Activated T-cell treated with anti-CD3 and anti-CD28 coated beads, Interleukin-2, amount 50 U/mL, for 72 hours (primary cell): ENCODE measurements at places on chromosomes 7 and 10. TPM values are rescaled to one million over a fixed set of nuclear protein-coding genes. Genes with fewer than 3 reads are reported as not detected.
A peak's percentile ranks its signal among the peaks of the same experiment; 100 is the strongest.

DNA sequence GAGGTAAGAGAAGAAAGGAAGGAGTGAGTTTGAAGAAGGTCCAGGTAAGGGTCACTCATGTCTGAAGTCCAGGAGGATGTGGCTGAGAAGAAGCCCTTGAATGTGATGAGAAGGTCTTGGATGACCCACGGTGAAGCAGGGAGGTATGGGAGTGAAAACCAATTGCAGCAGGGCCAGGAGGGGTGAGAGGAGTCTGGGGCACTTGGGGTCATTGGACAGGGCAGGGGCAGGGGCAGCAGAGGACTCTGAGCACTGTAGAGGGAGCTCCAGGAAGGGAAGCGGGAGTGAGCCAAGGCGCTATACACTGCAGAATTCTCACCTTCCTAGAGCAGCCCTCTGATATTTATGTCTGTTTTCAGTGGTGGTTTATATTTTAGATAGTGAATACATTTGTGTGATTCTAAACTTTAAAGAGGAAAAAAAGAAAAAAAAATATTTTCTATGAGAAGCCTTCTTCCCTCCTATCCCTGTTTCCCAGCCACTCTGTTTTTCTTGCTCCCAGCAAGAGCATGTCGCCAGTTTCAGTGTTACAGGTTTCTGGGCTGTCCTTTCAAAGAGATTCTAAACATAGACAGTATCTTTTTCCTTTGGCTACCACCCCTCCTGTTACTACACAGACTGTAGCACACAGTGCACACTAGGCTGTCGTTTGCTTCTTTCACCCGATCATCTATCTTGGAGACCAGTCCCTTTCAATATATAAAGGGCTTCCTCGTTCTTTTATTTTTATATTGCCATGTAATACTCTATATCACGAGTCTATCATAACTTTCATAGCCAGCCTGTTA is 24.5 kb downstream of the BLVRA start:
- no peaks in the 10 kb centered on the region for H3K27me3 ChIP-seq
- no peak overlapping the region for H3K27ac ChIP-seq
- no peak for DNase-seq
- H3K4me3 ChIP-seq = no peak overlapping the region
- H3K4me1 ChIP-seq = peaks cover 8% of the 10 kb centered on the region

LIPF gene
- total RNA-seq = not detected

DNA sequence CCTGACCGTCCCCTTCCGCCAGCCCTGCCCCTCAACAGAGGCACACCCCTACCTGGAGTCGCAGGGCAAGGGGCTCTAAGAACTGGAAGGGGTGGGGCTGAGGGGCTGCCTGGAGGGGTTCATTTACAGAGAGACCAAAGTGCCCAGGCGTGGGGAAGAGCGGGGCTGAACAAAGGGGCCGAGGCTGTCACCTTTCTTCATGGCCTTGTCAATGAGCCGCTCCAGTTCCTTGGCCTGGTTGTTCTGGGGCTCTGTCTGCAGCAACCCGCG is 2.3 kb upstream of the CLDN15 start:
- H3K27ac ChIP-seq = no peak overlapping the region
- DNase-seq = no peak
- peaks cover 14% of the 10 kb centered on the region for H3K4me1 ChIP-seq
- no peaks in the 10 kb centered on the region for H3K27me3 ChIP-seq
- no peak overlapping the region for H3K4me3 ChIP-seq

GRCh38 chr10:89182894-89183293 is 24.2 kb downstream of the CH25H start:
- DNase-seq = no peak
- H3K4me3 ChIP-seq = no peak overlapping the region
- H3K27ac ChIP-seq = no peak overlapping the region
- H3K4me1 ChIP-seq = no peaks in the 10 kb centered on the region

GRCh38 chr7:120273476-120273975 is 551 bp downstream of the KCND2 start:
- peaks cover 40% of the 10 kb centered on the region for H3K27me3 ChIP-seq
- no peak for DNase-seq
- H3K27ac ChIP-seq = no peak overlapping the region
- peak overlapping the region; percentile 67 for H3K4me3 ChIP-seq

MYO1G gene
- 595 TPM for total RNA-seq

LIPK gene
- total RNA-seq = not detected

DNA sequence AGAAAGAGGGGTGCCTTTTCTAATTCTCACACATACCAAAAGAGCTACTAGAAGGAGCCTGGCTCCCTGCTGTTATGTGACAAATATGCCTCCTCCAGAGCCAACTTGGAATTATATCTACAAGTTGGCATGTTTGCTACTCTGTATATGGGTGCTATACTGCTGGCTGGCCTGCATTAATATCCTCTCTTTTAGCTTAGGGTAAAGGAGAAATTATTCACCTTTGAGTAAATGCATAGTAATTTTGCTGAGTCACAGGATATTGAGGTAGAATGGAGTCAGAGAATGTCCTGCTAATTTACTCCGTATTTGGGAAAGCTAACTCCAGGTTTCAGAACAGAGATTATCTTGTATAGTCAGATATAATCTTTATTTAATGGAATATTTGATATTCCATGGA is 24.2 kb upstream of the LIPN start:
- no peak overlapping the region for H3K27ac ChIP-seq
- no peak for DNase-seq
- no peak overlapping the region for H3K4me3 ChIP-seq
- no peaks in the 10 kb centered on the region for H3K36me3 ChIP-seq
- H3K4me1 ChIP-seq = no peaks in the 10 kb centered on the region

OR13A1 gene
- total RNA-seq = not detected

DNA sequence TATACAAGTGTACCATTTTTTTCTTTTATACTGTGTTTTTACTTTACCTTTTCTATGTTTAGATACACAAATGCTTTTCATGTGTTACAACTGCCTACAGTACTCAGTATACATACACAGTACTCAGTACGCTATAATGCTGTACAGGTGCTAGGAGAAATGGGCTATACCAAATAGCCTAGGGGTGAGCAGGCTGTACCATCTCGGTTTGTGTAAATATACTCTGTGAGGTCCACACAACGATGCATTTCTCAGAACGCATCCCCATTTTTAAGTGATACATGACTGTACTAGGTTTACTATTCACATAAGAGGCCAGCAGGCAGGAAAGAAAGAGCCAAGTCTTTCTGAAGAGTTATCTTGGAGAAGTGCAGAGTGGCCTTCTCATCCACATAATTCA is 426.4 kb upstream of the MTPN start:
- H3K27me3 ChIP-seq = no peaks in the 10 kb centered on the region
- H3K36me3 ChIP-seq = no peaks in the 10 kb centered on the region
- H3K27ac ChIP-seq = no peak overlapping the region
- DNase-seq = no peak

SEC31B gene
- total RNA-seq = 106 TPM

DNA sequence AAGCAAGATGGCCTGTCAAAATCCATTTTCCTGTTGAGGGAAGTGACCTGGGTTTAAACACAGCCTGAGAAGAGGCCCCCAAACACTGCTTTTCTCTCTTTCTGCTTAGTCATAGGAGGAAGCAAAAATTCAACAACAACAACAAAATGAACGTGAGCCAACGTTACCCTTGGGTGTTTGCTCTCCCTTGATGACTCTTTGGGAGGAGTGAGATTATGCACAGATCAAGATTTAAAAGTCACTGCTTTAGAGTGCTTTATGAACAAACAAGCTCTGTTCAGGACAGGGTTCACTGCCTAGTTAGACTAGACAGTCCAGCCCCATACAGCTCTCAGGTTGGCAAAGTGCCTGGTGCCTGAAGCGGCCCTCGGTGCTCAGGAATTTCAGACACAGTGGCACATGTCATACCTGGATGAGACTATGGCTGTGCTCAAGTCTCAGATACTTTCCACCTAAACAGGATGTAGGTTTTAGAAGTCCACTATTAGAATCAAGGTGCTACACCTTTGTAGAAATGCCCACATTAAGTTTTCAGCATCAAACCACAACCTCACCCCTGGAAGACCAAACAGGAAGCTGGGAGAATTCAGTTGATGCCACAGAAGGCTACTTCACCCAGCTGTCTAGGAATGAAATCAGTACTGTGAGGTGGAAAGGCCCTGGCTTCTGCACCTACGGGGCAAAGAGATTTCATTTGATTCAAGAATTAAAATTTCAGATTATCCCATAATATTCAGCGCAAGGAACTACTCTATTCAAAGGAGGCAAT is 38.7 kb downstream of the DENND11 start:
- peak overlapping the region; percentile 76 for H3K27ac ChIP-seq
- H3K4me1 ChIP-seq = peaks cover 12% of the 10 kb centered on the region
- H3K4me3 ChIP-seq = no peak overlapping the region
- DNase-seq = no peak
- peaks cover 6% of the 10 kb centered on the region for H3K36me3 ChIP-seq
- no peaks in the 10 kb centered on the region for H3K27me3 ChIP-seq

DNA sequence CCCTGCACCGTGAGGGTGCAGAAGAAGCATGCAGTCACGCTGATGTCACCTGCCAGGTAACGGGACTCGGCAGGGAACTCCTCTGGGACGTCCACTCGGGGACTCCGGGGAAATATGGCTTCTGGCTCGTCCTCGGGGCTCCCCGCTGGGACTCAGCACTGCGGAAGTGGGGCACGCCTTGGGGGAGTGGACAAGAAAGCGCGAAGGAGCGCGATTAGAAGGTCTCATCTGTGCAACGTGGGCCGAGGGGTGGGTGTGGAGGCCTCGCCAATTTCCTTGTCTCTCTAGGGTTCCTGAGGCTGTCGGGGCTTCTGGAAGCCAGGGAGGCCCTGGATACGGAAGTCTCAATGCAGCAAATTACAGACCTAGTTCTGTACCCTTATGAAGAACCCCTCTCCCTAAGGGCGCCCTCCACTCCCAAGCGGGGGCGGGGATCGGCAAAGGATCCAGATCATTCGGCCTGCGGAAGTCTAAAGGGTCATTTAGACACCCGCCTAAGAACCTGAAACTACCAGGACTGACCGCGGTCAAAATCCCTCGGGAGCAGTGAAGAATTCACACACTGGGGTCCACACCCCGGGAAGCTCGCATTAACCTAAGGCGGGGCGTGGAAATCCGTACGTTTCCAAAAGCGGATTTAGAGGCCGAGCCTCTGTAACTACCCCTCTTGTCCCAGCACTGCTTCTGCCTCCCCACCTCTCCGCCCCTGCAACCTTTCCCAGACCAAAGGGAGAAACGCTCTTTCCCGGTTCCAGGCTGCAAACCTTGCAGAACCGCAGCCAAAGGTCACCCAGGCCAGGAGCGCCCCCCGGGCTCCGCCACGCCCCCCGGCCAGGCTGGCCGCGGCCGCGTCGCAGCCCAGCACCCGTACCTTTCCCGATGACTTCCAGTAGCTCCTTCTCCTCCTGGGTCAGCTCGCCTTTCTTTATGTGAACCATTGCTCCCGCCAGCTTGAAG is 640 bp downstream of the ANKMY2 start:
- H3K27me3 ChIP-seq = no peaks in the 10 kb centered on the region
- peak; percentile 65 for DNase-seq
- H3K4me1 ChIP-seq = peaks cover 51% of the 10 kb centered on the region
- H3K27ac ChIP-seq = peak overlapping the region; percentile 96
- peak overlapping the region; percentile 100 for H3K4me3 ChIP-seq

- no peaks in the 10 kb centered on the region for H3K27me3 ChIP-seq
- DNase-seq = no peak
- H3K4me1 ChIP-seq = peaks cover 16% of the 10 kb centered on the region
- no peak overlapping the region for H3K27ac ChIP-seq
- no peak overlapping the region for H3K4me3 ChIP-seq
- H3K36me3 ChIP-seq = no peaks in the 10 kb centered on the region
These were observed 22.8 kb downstream of the PPIA start for GRCh38 chr7:44819292-44819691.

- H3K27me3 ChIP-seq = peaks cover 10% of the 10 kb centered on the region
- no peaks in the 10 kb centered on the region for H3K4me1 ChIP-seq
- no peaks in the 10 kb centered on the region for H3K36me3 ChIP-seq
- H3K4me3 ChIP-seq = no peak overlapping the region
- no peak overlapping the region for H3K27ac ChIP-seq
These were observed 46.9 kb upstream of the STK17A start for GRCh38 chr7:43535810-43536585.

GRCh38 chr10:52308251-52309031 is 5.6 kb upstream of the DKK1 start:
- no peaks in the 10 kb centered on the region for H3K36me3 ChIP-seq
- peaks cover 7% of the 10 kb centered on the region for H3K4me1 ChIP-seq
- H3K27ac ChIP-seq = no peak overlapping the region
- peak; percentile 42 for DNase-seq
- peaks cover 32% of the 10 kb centered on the region for H3K27me3 ChIP-seq
- H3K4me3 ChIP-seq = peak overlapping the region; percentile 65

DNA sequence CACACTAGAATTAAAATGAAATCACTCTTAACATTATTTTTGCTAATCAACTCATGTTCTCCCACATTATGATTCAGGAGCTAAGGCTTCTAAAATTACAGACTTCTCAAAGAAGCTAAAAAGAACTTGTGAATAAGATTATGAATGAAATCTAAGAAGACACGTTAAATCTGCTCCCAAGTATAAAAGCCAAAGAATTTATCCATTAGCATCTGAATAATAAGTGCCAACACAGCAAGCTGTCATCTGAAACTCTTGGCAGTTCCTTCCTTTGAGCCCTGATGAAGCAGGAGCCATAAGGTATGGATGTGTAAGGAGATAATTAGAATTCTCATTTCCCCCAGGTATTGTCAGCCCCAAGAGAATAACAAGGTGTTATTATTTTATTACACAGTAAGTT is 50.3 kb downstream of the TPK1 start:
- H3K27ac ChIP-seq = no peak overlapping the region
- no peak overlapping the region for H3K4me3 ChIP-seq
- DNase-seq = no peak

PPP1R9A gene
- total RNA-seq = 0.02 TPM

BMPER gene
- total RNA-seq = 0.35 TPM

- H3K4me3 ChIP-seq = no peak overlapping the region
- no peak overlapping the region for H3K27ac ChIP-seq
- no peaks in the 10 kb centered on the region for H3K36me3 ChIP-seq
- H3K27me3 ChIP-seq = peaks cover 6% of the 10 kb centered on the region
These were observed 24.2 kb downstream of the COL1A2 start for GRCh38 chr7:94418851-94419250.

GRCh38 chr7:81676105-81676811 is 93.6 kb downstream of the HGF start:
- no peak overlapping the region for H3K27ac ChIP-seq
- no peaks in the 10 kb centered on the region for H3K4me1 ChIP-seq
- H3K4me3 ChIP-seq = no peak overlapping the region
- no peak for DNase-seq
- no peaks in the 10 kb centered on the region for H3K36me3 ChIP-seq

DNA sequence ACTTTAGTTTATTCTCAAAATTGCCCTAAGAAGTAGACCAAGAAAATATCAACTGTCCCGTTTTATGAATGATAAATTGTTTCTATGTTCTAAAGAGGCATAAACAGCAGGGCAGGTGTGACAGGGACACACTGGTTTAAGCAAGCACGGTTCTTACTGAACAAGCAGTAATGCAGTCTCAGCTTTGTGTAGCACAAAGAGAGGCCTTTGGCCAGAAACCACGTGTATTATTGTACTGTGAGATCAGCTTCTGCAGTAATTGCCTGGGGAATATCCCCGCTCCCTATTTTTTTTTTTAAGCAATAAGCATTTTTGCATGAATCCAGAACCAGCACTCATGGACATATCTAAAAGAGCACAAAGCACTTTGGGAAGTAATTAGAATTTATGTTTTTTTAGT is 255.4 kb downstream of the WDR11 start:
- H3K27ac ChIP-seq = no peak overlapping the region
- DNase-seq = no peak
- no peaks in the 10 kb centered on the region for H3K27me3 ChIP-seq
- no peak overlapping the region for H3K4me3 ChIP-seq
- no peaks in the 10 kb centered on the region for H3K4me1 ChIP-seq
